ENCODE measurements at places on chromosomes 3 and 15. TPM values are rescaled to one million over a fixed set of nuclear protein-coding genes. Genes with fewer than 3 reads are reported as not detected.

GRCh38 chr3:178203650-178204049 lies 332.6 kb upstream of the KCNMB2 start:
- no peak for DNase-seq

DNA sequence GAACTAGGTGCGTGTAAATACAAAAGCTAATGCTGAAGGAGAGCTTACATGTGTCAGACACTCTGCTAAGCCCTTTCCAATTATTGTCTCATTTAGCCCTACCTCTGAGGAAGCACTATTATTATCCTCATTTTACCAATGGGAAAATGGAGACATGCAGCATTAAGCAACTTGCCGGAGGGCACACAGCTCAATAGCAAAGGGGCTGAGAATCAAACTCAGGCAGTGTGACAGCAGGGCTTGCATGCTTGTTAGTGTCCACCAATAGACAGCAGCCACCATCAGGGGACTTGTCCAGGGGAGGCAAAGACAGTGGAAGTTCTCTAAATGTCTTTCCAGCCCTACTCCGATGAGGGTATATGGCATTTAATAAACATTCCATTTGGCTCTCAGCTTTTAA lies 548.6 kb downstream of the MAGI1 start:
- no peak for DNase-seq

HTR3E gene
- total RNA-seq = not detected

DNA sequence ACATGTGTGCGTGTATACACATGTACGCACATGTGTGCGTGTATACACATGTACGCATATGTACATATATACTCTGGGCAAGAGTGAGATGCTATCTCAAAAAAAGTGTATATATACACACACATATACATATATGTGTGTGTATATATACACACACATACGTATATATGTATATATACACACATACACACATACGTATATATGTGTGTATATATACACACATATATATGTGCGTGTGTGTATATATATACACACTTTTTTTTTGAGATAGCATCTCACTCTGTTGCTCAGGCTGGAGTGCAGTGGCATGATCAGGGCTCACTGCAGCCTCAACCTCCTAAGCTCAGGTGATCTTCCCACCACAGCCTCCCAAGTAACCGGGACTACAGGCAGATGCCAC lies 8.4 kb downstream of the HACL1 start:
- DNase-seq = no peak

PLCB2 gene
- 0.88 TPM for total RNA-seq

DNA sequence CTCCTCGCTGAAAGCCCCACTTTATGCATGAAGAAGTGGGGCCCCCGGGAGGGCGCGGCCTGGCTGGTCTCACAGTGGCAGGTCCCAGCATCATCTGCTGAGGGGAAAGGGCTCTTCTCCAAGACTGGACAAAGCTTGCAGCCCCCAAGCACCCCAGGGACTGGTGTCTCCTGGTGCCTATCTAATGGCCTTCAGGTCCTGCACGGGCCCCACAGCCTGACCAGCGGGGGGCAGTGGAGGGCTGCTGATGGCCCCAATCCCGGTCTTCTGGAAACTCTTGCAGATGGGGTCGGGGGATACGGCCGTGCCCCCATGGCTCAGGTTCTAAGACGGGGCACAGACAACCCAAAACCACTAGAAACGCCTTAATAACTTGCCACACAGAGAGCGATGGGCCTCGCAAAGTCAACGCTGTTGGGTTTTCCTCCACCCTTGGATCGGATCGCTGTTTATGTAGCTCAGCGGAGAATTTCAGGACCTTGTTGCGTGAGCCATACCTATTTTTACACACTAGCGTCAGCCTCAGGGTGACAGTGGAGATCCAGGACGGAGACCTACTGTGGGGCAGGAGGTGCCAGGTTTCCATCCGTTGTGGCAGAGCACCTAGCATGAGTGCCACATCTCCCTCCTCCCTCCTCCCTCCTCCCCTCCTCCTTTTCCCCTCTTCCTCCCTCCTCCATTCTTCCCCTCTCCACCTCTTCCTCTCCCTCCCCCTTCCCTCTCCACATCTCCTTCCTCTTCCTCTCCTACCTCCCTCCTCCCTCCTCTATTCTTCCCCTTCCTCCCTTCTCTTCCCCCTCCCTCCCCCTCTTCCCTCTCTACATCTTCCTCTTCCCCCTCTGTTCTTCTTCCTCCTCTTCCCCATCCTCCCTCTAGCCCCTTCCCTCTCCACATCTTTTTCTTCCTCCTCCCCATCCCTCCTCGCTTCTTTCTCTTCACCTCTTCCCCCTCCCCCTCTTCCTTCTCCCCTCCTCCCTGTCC lies 79.3 kb upstream of the ALDH1L1 start:
- DNase-seq = no peak

DNA sequence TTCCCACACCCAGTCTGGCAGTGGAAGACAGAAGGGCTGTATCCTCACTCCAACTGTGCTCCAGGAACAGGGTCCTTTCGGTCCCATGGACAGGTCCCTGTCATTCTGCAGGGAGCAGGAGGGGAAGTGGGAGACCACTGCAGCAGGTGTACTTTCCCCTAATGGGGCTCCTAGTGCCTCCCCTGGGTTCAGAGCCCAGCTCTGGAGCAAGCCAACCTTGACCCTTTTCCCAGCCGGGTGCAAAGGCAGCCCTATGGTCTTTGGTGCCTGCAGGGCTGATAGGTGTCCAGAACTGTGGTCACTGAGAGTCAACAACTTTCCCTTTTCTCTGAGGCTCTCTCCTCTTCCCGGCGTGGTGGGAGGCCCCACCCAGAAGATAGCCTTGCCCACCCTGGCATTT lies 26.8 kb downstream of the MAGEF1 start:
- no peak for DNase-seq

IQCH gene
- total RNA-seq = 1.6 TPM

SMCO1 gene
- total RNA-seq = not detected

DNA sequence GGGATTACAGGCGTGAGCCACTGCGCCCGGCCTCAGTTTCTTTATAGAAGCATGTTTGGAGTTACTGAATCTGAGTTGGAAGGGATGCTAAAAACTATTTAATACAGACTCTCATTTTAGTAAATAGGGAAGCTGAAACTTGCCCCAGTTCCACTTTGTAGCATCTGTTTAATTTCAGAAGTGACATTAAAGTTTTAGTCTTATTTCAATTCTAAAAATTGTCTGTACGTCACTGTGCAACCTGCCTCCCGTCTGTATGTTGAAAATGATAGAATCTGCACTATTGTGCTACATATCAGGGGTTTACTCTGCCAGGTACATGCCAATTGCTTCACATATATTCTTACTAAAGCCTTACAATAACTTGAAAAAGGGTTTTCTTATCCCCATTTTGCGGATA lies 15.3 kb downstream of the CNOT10 start:
- no peak for DNase-seq

DNA sequence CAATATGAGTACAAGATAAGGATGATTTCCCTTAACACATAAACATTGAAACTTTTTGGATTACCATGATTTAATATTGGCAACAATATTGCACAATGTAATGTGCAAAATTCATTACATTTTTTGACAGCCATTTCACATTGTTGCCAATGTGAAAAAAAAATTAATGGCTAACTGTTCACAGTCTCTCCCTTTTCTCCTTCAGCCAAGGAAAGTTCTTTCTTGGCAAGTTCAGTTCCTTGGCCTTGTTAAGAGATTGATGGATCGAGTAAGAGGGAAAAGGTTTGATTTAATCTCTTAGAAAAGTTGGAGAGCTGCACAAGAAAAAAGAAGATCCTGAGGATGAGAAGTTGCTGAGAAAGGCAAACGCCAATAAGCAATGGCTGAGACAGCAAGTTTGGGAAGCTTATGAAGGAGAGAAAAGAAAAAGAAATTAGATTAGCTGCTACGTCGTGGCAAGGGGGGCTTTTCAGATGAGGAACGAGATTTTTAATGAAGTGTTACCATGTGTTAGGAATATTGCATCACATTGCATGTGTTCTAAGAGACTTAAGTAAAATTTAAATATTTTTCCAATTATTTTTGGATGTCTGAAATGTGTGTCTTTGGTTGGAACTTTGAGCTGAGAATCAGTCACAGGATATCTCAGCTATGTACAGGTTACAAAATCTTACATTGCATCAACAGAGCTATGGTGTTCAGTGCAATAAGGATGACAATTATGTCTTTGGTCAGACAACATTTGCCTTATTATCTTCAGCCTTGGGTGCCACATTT lies 61.4 kb upstream of the ZNF280D start:
- DNase-seq = no peak

Measured in lower leg skin (tissue), 4 donors.